ENCODE measurements at places on chromosomes 5 and 9. TPM values are rescaled to one million over a fixed set of nuclear protein-coding genes. Genes with fewer than 3 reads are reported as not detected.

TRIM14 gene
- total RNA-seq: 3.0 TPM

CLPTM1L gene
- total RNA-seq: 101 TPM

- peak; percentile 44 for DNase-seq
These were observed 384 bp upstream of the MRPS2 start for GRCh38 chr9:135500071-135500524.

DNA sequence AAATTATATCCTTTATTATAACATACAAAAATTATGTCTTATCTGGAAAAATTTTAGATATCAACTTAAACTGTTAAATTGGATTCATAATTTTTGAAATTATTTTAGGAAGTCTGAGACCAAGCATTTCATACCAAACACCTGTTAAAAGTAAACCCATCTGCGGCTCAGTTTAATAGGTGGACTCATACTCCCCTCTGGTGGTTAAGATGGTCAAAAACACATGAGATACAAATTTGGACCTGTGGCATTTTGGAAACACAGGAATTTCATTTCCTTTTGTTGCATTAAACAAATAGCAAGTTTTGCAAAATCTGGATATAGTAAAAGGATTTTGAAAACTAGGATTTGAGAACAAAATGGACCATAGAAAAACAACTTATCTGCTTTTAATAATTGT is 53.7 kb downstream of the RGMB start:
- peak; percentile 62 for DNase-seq

DNA sequence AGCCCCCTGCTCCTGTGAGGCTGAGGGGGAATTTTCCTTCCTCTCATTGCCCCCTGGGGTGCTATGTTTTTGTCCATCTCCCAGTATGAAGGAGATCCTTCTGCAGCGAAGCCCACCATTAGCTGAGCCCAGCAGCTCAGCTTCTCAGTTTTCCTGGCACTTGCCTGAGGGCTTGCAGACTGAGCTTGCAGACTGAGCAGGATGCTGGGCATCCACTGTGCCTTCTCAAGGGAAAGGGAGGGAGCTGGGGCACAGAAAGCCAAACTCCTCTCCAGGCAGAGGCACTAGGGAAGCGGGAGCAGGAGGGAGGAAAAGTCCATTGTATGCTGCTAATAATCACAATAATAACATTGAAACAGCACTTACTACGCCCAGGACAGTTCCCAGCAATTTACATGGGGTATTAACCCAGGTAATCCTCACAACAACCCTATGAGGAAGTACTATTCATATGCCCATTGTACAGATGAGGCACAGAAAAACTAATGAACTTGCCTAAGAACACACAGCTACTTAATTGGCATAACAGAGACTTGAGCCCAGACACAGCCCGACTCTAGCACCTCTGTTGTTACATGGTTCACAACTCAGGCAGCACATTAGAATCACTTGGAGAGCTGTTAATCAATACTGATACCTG is 86.9 kb upstream of the SSBP2 start:
- no peak for DNase-seq

DNA sequence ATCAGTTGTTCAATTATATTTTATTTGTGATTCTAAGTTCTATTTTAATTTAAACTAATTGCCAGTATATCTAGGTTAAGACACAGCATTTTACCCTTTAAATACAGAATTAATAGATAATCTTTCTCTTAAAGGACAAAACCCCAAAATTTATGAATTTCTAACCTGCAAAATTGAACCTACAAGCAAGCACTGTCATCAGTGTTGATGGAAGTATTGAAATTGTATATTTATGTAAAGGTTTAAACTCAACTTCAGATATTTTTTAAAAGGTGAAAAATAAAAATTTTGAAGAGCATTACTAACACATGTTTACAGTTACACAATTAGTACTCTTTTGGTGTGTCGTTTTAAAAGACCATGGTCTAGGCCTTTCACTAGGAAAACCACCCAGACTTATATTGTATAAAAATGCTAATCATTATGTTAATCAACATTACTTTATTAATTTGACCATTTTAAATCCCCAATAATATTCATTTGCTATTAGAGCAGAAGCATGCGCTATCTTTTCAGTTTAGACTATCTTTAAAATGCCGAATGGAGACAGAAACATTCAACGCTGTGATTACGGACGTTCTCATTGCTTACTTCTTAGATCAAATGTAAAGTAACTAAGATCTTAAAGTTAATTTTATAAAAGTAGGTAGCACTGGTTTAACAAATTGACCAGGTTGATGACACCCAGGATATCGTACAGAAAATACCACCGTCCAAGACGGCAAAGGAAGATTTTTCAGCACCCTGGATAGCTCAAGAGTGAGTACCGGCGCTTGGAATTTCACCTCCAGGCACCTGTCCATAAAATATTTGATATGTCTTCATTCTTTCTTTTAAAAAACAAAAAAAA is 3.2 kb downstream of the OTP start:
- no peak for DNase-seq

GRCh38 chr5:158154226-158155005 is 295.5 kb upstream of the CLINT1 start:
- DNase-seq: peak; percentile 50

DNA sequence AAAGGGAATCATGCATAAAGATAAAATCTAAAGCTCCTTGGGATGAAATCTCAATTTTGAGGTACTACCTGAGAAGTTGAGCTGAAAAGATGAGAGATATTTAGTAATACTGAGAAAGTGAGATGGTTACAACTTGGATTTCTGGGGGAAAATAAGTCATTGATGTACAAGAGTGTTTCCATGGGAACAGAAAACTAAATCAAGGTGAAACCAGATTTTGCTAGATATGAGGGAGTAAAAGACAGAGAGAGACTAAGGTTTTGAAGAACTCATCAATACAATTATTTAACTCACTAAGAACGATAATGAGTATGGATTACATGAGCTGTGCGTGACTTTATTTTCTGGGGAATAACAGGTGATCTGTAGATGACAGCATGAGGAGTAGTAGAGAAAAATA is 10.2 kb upstream of the ST8SIA4 start:
- no peak for DNase-seq

- no peak for DNase-seq
These were observed 40.4 kb downstream of the SLC12A2 start for GRCh38 chr5:128123936-128124335.

DNA sequence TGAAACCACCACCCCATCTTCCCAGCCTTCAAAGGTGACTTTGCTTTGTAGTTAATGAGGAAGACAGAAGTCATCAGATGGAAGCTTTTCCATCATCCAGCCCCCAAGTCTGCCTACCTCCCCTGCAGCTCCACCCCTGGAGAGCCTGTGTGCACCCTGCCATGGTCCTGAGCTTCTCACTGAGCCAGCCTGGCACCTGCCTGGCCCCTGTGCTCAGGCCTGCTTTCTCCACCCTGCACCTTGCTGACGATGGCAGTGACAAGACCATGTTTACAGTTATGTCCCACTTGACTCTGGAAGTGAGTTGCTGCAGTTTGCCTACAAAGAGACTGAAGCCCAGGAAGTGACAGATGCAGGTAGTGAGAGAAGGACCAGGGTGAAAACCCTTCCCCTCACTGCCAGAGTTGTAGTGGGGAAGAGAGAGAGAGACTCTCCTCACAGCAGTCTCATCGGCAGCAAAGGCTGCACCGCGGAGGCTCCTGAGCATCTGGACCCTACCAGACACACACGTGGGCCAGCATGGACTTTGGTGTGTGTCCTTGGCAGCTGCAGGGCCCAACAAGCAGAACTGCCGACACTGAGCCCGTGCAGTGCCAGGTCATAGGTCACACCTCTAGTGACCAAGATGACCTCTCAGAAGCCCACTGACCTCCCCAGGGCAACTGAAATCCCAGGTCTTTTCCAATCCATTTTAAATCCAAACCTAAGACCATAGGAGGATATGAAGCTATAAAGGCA is 107.1 kb downstream of the CACNA1B start:
- no peak for DNase-seq

GRCh38 chr5:151079838-151080612 is 809 bp downstream of the TNIP1 start:
- peak; percentile 82 for DNase-seq

DNA sequence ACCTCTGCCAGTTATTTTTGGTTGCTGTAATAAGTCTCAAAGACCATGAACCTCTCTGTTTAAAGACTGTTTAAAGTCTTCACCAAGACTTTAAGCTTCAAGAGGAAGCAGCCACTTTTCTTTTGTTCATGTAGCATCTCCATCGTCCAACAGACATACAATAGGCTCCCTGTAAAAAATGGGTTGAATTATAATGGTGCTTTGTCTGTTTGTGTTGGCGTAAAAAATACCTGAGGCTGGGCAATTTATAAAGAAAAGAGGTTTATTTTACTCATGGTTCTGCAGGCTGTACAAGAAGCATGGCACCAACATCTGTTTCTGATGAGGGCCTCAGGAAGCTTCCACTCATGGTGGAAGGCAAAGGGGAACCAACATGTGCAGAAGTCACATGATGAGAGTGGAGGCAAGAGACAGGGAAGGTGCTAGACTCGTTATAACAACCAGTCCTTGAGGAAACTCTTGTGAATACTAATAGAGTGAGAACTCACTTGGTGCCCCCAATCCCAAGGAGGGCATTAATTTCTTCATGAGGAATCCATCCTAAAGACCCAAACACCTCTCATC is 126.3 kb upstream of the RPS23 start:
- DNase-seq: no peak

DNA sequence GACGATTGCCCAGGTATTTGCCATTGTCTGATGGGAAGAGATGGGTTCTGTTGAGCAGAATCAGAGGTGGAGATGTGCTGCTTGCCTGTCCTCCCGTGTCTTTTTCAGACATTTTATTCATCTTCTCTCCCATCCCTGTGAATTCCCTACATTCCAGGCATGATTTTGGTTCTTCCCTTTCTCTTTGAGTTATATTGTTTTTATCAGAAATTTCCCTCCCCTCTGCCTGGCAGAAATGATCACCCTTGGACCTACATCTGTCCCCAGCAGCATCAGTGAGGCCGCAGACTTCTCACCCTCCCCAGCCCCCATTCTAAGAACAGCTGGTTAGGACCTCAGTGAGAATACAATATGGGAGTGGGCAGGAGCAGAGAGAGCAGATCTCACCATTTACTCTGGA is 640.2 kb downstream of the CCDC171 start:
- no peak for DNase-seq

DNA sequence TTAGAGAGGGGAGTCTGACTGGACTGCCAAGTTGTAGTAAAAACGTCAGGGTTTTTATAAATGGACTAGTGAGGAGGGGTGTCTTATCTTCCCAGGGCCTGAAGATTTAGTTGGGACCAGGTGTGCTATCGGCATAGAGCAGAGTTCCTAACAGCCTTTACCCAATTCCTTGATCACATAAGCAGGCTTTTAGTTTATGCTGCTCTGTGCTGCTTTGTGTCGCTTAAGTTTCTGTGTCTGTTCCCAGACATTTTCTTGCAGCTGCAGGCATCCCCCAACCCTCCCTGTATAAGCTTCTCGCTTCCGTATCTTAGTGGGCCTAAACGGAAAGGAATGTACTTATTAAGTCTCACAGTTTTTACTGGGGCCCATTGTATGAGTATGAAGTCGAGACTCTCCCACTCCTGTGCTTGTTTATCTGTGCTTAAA is 2.6 kb upstream of the SMC5 start:
- peak; percentile 89 for DNase-seq

SELENOP gene
- 0.28 TPM for total RNA-seq

GRCh38 chr5:127410959-127411358 is 106.5 kb upstream of the PRRC1 start:
- no peak for DNase-seq

DNA sequence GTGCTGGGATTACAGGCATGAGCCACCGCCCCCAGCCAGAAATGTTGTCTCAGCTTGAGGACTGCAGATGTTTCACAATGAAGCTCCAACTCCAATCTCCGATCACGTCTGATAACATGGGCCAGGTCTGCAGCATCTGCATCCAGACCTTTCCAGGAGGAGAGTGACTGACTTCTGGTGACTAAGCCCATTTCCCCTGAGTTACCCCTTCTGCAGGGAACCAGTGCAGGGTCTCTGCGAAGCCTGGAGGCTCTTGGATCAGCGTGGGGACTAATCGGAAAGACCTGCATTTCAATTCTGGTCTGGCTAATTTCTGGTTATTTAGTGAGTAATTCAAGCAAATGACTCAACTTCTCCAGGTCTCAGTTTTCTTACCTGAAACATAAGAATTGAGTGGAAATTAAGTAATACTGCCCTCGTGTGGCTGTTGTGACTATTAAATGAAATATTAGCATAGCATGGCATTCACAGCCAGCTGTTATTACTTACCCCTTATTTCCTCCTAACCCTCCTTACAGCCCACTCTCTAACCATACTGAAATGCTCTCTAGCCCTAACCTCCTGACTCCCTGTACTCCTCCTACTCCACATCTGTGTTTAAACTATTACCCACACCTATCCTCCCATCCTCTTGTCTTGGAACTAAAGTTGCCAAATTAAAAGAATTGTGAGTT is 2.2 kb upstream of the GNPDA1 start:
- DNase-seq: peak; percentile 62

GRCh38 chr9:111919875-111920274 is 23.3 kb downstream of the UGCG start:
- no peak for DNase-seq

LPAR1 gene
- 260 TPM for total RNA-seq

- DNase-seq: peak; percentile 98
These were observed 663.2 kb upstream of the RGMB start for GRCh38 chr5:98110282-98110691.

GRCh38 chr9:33263131-33264002 is 1.1 kb downstream of the BAG1 start:
- DNase-seq: no peak

N4BP3 gene
- total RNA-seq: under 0.01 TPM

GRCh38 chr5:58153255-58153654 is 306.6 kb downstream of the PLK2 start:
- DNase-seq: peak; percentile 39

- peak; percentile 17 for DNase-seq
These were observed 23.5 kb upstream of the SNX2 start for GRCh38 chr5:122751293-122751782.

DNA sequence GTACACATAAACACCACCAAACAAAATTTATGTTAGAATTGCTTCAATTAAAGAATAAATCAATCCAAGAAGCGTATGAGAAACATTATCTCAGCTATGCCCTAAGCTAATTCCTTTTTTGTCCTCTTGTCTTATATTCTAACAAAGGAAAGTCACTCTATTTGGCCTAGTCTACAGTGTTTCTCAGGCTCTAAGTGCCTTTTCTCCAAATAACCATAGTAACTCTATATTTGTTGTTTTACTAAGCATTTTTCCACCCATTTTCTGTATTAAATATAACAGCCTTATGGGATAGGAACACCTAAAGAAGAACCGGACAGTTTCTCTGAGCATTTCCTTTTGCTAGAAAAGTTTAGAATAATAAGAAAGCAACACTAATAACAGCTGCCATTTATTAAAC is 120.1 kb upstream of the MTAP start:
- no peak for DNase-seq

DNA sequence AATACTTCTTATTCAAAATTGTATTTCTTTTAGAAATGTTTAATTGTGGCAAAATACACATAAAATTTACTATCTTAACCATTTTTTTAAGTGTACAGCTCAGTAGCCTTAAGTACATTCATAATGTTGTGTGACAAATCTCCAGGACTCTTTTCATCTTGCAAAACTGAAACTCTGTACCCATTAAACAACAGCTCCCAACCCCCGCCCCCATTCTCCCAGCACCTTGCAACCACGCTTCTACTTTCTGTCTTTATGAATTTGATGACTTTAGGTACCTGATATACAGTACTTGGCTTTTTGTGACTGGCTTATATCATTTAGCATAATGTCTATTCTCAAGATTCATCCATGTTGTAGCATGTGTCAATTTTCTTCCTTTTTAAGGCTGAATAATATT is 2.8 kb upstream of the IL5 start:
- DNase-seq: no peak
